ENCODE measurements at places on chromosomes 6 and 20. TPM values are rescaled to one million over a fixed set of nuclear protein-coding genes. Genes with fewer than 3 reads are reported as not detected.

GRCh38 chr6:40322336-40322735 lies 264.8 kb downstream of the LRFN2 start:
- H3K4me1 ChIP-seq: no peaks in the 10 kb centered on the region
- no peak overlapping the region for H3K4me3 ChIP-seq
- no peaks in the 10 kb centered on the region for H3K27me3 ChIP-seq
- DNase-seq: no peak
- no peaks in the 10 kb centered on the region for H3K36me3 ChIP-seq

GRCh38 chr6:7112741-7113313 lies 5.1 kb downstream of the RREB1 start:
- DNase-seq: no peak
- H3K27ac ChIP-seq: no peak overlapping the region
- peaks cover 9% of the 10 kb centered on the region for H3K4me1 ChIP-seq
- H3K36me3 ChIP-seq: no peaks in the 10 kb centered on the region

DNA sequence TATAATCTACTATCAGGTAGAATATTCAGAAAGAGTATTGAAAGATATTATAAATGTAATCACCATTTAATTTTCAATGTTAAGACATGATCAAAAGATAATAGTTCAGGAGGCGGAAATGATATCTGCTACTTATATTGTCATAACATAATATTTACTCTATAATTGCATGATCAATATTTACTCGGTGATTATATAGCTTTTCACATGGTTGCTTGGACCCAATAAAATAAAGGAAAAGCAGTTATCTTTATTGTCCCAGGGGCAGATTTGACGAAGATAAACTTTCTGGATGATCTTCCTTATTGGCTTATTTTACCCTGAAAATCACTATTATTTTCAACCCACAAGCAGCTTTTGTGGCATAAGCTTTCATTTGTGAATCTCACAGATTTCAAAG lies 350.4 kb downstream of the HACE1 start:
- DNase-seq: no peak
- no peaks in the 10 kb centered on the region for H3K36me3 ChIP-seq
- H3K4me1 ChIP-seq: no peaks in the 10 kb centered on the region
- no peaks in the 10 kb centered on the region for H3K27me3 ChIP-seq
- H3K27ac ChIP-seq: no peak overlapping the region
- no peak overlapping the region for H3K4me3 ChIP-seq

DNA sequence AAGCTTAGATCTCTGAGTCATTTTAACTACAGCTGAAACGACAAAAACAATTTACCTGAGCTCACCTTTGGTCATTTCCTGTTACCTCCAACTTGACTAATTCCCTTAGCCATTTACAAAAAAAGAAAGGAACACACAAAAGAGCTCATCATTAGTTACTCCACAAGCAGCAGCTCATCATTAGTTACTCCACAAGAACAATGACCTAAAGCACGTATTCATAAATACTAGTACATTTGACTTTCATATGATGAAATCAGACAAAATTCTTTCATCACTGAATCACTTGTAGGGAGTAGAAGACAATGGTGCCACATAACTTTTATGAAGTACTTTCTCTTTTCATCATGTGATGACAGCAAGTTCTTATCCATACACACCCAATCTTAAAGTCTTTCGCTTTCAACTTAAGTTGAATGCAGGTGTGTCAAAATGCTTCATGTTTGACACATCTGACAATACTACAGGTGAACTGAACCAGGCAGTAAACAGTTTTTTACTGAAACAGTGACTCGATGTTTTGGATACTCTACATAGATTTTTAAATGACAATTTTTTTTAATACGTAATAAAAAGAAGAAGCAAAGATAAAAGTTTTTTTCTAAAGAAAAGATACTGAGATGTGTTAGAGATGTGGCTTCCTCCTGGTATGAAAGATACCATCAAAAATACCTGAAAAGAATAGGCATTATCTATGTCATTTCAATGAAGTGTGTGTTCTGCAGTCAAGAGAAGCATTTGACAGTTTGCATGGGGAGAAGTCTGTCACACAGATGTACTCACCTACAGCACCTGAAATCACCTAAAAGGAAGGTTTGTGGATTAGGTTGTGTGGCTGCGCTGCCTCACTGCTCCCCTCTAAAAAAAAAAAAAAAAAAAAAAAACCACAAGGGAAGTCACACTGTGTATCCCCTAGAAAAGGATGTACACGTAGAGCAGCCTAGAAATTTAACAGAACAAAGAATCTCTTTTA lies 109.1 kb downstream of the PRDM1 start:
- no peaks in the 10 kb centered on the region for H3K4me1 ChIP-seq
- DNase-seq: no peak
- no peak overlapping the region for H3K27ac ChIP-seq
- no peaks in the 10 kb centered on the region for H3K36me3 ChIP-seq
- no peaks in the 10 kb centered on the region for H3K27me3 ChIP-seq
- no peak overlapping the region for H3K4me3 ChIP-seq

- H3K4me1 ChIP-seq: no peaks in the 10 kb centered on the region
- no peak for DNase-seq
- no peak overlapping the region for H3K27ac ChIP-seq
- H3K27me3 ChIP-seq: no peaks in the 10 kb centered on the region
Observed at GRCh38 chr6:3758842-3759144, 7.3 kb upstream of the PXDC1 start.

DNA sequence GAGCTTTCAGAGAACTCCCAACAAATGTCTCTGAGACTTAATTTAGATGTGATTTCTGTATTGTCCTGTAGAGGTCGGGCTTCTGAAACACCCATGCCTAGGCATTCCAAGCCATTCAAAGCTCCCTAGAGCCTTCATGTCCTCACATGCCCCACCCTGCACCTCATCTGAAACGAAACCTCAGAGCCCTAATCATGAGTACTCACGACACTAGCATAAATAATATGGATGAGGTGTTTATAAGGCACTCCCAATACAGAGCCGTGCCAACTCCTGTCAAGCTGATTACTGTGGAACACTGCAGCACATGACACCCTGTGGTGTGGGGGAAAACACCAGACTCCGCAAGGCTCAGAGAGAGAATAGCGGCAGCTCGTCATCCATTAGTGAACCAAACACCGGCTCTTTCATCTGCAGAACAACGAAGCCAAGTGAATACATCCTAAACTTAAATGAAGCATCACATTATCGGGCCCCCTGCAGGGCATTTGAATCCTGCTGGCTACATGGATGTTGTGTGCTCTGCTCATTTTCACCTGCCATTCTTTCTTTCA lies 83.8 kb downstream of the FNDC1 start:
- DNase-seq: no peak
- H3K4me1 ChIP-seq: peaks cover 3% of the 10 kb centered on the region
- no peak overlapping the region for H3K4me3 ChIP-seq
- H3K36me3 ChIP-seq: no peaks in the 10 kb centered on the region

DNA sequence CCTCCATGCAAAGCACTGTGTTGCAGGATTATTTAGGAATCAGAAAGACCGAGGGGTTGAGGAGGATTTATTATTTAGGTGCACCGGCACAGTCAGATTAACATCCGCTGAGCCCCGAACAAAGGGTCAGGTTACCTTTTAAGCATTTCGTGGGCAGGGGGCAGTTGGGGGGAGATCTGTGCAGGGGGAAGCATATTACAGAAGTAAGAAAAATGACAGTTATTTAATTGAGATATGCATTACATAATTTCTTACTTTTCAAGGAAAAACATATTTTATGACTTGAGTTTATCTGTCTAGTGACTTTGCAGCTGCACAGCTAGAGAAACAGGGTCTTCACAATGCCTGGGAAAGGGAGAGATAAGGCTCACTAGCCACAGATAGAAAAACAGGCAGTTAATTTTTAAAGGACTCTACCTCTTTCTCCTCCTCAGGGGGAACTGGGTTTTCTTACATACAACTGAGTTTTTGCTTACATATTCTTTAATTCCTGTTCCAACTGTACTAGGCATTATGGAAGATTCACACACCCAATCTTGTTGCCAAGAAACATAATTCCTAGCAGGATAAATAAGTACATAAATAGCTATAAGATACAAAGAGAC lies 1.7 kb upstream of the HINT3 start:
- no peak overlapping the region for H3K27ac ChIP-seq
- H3K4me1 ChIP-seq: peaks cover 8% of the 10 kb centered on the region
- DNase-seq: no peak
- H3K4me3 ChIP-seq: no peak overlapping the region
- H3K36me3 ChIP-seq: no peaks in the 10 kb centered on the region

DNA sequence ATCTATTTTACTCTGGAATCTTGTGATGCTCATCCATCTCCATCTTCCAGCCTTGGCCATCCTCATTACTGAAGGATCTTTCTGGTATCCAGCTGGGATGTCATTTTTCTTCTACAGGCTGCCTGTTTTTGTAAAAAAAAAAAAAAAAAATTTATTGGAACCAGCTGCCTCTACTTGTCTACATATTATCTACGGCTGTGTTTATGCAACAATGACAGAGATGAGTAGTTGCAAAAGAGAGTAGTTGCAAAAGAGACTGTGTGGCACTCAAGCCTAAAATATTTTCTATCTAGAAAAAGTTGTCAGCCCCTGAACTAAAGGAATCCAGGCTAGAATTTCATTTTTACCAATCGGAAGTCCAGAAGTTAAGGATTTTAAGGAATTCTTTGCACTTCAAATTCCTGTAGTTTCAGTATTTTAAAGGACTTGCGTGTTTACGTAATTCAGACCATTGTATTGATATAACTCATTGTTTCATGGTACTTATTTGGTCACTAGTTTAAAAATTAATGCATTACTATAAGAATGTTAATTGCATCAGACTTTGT lies 38.6 kb upstream of the PLCG1 start:
- no peaks in the 10 kb centered on the region for H3K36me3 ChIP-seq
- H3K27ac ChIP-seq: no peak overlapping the region
- no peak for DNase-seq
- no peak overlapping the region for H3K4me3 ChIP-seq

- H3K4me1 ChIP-seq: no peaks in the 10 kb centered on the region
- no peaks in the 10 kb centered on the region for H3K27me3 ChIP-seq
- DNase-seq: no peak
- H3K27ac ChIP-seq: no peak overlapping the region
- H3K4me3 ChIP-seq: no peak overlapping the region
- H3K36me3 ChIP-seq: no peaks in the 10 kb centered on the region
Observed at GRCh38 chr6:152206072-152206818, 398.8 kb downstream of the ESR1 start.

DNA sequence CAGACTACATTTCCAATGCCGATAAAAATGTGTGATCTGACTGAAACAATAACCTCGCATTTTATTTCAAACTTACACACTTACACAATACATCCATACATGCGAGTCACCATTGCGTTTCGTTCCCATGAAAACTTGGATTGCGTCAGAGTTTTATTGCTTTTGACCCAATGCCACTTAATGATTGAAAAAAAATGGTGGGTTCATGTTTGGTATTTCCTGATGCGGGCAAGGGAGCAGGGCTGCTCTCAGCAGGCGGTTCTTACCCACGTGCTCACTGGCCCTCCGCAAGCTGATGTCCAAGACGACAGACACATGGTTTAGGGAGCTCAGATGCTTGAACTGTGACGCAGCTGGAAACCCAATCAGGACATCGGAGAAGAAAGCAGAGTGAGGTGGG lies 281.0 kb upstream of the SULF2 start:
- no peak for DNase-seq
- no peaks in the 10 kb centered on the region for H3K27me3 ChIP-seq
- no peak overlapping the region for H3K4me3 ChIP-seq
- H3K4me1 ChIP-seq: peaks cover 6% of the 10 kb centered on the region
- no peaks in the 10 kb centered on the region for H3K36me3 ChIP-seq
- no peak overlapping the region for H3K27ac ChIP-seq

DNA sequence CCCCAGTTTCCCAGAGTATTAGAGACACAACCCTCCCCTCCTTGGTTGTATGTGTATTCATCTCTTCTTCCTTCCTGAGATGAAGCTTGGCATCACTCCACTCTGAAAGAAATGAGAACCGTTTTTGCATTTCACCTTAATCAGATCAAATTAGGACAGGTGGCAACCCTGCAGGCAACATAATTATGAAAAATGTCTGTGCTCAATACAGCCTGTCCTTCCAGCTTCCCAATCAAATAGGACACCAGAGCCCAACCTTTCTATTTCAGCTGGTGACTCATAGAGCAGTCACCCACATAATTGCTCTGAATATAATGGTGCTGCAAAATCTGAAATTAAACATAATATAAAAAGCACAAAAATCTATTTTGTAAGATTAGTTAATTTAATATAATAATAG lies 310.2 kb upstream of the AGPAT4 start:
- no peaks in the 10 kb centered on the region for H3K4me1 ChIP-seq
- no peak overlapping the region for H3K27ac ChIP-seq
- no peaks in the 10 kb centered on the region for H3K36me3 ChIP-seq
- H3K4me3 ChIP-seq: no peak overlapping the region

GRCh38 chr6:161963634-161964234 lies 689.9 kb upstream of the AGPAT4 start:
- H3K27me3 ChIP-seq: no peaks in the 10 kb centered on the region
- no peaks in the 10 kb centered on the region for H3K36me3 ChIP-seq
- H3K4me3 ChIP-seq: no peak overlapping the region
- no peak for DNase-seq

- no peaks in the 10 kb centered on the region for H3K36me3 ChIP-seq
- H3K27ac ChIP-seq: no peak overlapping the region
- DNase-seq: no peak
- no peak overlapping the region for H3K4me3 ChIP-seq
Observed at GRCh38 chr20:60024245-60024644, 66.0 kb downstream of the CDH26 start.

MMP24 gene
- total RNA-seq: 0.67 TPM

COL10A1 gene
- total RNA-seq: 2.9 TPM

MOG gene
- 0.13 TPM for total RNA-seq

IL20RA gene
- 19.3 TPM for total RNA-seq

SRC gene
- total RNA-seq: 72.7 TPM

NNAT gene
- 0.69 TPM for total RNA-seq

All from ovary (tissue), 10 donors.